Ureter (tissue), 1 donor: ENCODE measurements at places on chromosomes 16 and 17. TPM values are rescaled to one million over a fixed set of nuclear protein-coding genes. Genes with fewer than 3 reads are reported as not detected.

CD300H gene
- not detected for total RNA-seq

CA4 gene
- total RNA-seq = 1.5 TPM

- no peak for DNase-seq
Measured at GRCh38 chr16:13919330-13919682, 648 bp upstream of the ERCC4 start.

DNA sequence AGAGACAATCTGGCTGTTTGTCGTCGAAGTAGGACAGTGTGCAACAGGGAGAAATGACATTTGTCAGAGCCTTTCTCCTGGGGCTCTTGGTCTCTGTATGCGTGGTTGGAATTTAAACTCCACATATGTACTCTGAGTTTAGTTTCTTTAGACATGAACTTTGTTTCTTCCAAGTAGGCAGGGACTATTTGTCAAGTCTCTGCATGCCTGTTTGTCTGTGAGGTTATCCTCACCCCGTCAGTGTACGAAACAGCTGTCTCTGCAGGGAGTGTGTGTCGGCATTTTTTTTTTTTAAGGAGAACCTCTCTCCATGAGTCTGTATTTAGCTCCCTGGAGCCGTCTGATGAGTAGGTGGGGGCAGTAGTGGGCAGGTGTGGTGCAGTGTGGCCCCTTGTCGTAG lies 29.7 kb downstream of the NDEL1 start:
- DNase-seq = no peak

GRCh38 chr17:50691550-50692447 lies 15.9 kb downstream of the ANKRD40 start:
- no peak for DNase-seq
